NCI-H1694 (cell line): ENCODE measurements at places on chromosomes 1 and 21.

- no peak for DNase-seq
These were observed 27.6 kb downstream of the SKI start for GRCh38 chr1:2255420-2256369.

DNA sequence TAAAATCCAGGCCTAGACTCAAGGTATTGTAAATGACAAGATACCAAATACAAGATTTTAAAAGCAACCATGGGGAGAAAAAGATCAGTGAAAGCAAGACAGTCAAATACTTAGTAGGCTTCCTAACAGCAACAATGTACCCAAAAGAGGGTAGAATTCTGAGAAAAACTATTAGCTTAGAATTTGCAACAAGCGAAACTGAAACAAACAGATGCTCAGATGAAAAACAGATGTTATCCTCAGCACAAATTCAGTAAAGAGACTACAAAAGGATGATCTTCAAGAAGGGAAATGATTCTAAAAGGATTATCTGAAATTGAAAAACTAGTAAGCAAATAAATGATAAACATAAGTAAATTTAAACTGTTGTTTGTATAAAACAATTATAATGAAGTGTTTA, 40.0 kb downstream of the PDC start:
- no peak for DNase-seq

DNA sequence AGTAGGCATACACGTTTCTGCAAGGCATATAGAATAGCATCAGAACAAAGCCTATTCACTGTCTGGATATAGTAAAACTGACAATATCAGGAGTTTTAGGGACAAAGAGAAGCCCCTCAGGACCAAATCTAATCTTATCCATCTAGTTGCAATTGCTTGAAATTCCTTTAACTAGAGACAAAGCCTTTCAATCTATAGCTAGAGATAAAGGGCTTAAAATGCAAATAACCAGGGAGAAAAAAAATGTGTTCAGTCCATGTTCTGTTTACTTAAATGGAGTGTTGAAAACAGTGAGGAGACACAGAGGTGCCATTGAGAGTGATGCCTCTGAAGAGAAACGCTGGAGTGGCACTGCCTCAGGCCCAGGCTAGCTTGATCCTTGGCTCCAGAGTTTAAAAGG, 286.1 kb downstream of the DPYD start:
- no peak for DNase-seq

- no peak for DNase-seq
These were observed 221.4 kb downstream of the HLX start for GRCh38 chr1:221100611-221101010.

- DNase-seq: no peak
These were observed 81.2 kb downstream of the SMYD3 start for GRCh38 chr1:246425895-246426294.

GRCh38 chr1:181206979-181207790, 118.7 kb downstream of the IER5 start:
- DNase-seq: no peak

GRCh38 chr1:118298397-118298796, 113.4 kb upstream of the SPAG17 start:
- DNase-seq: no peak

DNA sequence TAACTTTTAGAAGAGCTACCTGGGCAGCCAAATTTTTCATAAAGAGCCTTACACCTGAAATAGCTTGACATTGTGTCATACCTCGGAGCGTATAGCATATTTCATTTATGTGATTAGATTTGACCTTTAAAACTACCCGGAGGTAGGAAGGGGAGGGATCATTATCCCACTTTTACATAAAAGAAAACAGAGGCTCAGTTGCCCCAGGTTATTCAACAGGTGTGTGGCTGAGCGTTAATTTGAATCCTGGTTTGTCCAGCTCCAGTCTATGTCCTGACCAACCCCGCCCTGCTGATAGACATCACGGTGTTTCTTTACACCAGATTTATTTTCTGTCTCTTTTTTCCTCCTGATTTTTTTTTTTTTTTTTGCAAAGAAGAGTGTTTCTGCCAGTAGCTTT, 39.7 kb downstream of the PBX1 start:
- no peak for DNase-seq

- peak; percentile 2 for DNase-seq
These were observed 39.6 kb downstream of the NUF2 start for GRCh38 chr1:163361123-163361934.

DNA sequence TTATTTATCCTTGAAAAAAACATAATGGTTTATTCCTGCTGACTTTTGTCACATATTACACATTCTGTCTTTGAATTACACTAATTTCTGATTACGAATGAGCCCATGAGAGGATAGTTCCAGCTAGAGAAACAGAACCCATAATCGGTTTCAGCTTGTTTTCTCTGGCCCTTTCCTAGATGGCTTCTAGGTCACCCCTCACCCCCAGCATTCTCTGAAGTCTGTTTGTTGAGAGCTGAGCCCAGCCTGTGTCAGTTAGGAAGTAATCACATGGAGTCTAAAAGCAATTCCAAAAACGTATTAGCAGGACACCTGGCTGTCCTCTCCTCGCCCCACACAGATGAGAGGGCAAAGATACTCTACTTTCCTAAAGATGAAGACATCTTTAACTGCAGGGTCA, 48.9 kb downstream of the KIAA1614 start:
- no peak for DNase-seq

GRCh38 chr1:223153177-223154119, 10.4 kb upstream of the TLR5 start:
- DNase-seq: no peak

DNA sequence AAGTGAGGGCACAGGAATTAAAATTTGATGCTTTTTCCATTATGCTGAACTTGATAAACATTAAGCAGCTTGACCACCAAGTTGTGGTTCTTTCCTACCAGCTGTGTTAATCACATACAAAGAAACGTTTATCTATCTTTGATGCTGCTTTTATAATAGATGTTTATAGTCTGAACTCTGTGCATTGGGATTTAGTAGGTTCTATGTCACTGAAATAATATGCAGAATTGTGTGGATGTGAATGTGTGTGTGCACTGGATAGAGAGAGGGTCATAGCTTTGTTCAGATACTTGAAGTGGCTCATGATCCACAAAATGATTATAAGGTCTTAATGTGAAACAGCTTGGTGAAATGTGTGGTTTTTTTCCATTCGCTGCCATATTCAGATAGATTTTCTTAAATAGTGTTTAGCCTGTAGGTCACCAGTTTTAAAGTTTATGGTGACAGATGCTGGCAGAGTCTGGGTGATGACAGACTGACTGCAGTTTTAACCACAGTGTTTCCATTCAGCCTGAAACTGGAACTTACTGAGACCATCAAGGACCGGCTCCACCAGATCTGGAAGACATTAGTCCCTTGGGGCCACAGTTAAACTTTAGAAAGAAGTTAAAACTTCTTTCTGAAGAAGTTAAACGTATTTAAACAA, 10.2 kb downstream of the DDI2 start:
- DNase-seq: no peak

- no peak for DNase-seq
These were observed 97.4 kb upstream of the KRTAP19-8 start for GRCh38 chr21:31135531-31136184.

DNA sequence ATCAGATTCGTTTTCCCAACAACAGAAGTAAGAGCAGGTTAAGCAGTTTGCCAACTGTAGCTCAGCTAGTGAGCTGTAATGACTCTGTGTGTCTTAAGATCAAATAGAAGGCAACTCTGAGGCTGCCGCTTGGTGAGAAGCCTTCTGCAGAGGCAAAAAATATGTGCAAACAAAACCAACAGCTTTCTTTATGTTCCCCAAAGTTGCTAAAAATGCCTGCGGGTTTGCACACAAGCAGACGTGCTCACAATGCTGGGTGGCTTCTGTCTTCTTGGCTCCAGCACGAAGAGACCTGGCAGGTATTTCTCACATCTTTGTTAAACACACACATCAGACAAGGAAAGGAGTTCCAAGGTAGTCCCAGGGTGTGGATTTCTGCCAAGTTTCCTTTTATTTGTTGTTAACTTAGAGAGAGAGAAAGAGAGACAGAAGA, 158.9 kb upstream of the JUN start:
- DNase-seq: no peak

DNA sequence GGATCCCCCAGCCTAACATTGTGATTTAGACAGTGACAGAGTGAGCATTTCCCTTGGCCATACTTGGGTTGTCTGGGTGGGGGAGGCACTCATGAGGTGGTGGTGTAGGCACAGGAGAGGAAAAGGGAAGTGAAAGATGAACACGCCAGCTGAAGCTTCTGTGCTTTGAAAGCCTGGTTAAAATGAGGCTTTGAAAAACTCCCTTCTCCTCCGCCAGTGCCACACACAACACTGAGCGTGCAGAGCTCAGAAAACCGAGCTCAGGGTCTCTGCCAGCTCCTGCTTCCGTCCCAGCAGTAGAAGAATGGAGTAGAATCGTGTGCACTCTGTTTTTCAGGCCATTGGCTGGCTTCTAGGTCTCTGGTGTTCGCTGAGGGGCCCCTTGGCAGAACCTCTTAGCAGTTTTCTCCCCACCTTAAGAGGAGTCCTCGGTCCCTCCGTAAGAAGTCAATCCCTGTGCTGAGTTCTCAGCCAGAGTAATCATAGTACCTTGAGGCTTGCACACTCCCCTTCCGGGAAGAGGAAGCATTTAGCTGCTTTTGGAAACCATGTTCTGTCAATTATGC, 12.9 kb downstream of the PLEKHM2 start:
- DNase-seq: no peak

GRCh38 chr1:197841883-197842553, 60.4 kb upstream of the C1orf53 start:
- DNase-seq: no peak

- no peak for DNase-seq
These were observed 9.0 kb downstream of the SYNC start for GRCh38 chr1:32693455-32694174.

GRCh38 chr1:33268927-33269610, 12.8 kb downstream of the ZNF362 start:
- DNase-seq: no peak

DNA sequence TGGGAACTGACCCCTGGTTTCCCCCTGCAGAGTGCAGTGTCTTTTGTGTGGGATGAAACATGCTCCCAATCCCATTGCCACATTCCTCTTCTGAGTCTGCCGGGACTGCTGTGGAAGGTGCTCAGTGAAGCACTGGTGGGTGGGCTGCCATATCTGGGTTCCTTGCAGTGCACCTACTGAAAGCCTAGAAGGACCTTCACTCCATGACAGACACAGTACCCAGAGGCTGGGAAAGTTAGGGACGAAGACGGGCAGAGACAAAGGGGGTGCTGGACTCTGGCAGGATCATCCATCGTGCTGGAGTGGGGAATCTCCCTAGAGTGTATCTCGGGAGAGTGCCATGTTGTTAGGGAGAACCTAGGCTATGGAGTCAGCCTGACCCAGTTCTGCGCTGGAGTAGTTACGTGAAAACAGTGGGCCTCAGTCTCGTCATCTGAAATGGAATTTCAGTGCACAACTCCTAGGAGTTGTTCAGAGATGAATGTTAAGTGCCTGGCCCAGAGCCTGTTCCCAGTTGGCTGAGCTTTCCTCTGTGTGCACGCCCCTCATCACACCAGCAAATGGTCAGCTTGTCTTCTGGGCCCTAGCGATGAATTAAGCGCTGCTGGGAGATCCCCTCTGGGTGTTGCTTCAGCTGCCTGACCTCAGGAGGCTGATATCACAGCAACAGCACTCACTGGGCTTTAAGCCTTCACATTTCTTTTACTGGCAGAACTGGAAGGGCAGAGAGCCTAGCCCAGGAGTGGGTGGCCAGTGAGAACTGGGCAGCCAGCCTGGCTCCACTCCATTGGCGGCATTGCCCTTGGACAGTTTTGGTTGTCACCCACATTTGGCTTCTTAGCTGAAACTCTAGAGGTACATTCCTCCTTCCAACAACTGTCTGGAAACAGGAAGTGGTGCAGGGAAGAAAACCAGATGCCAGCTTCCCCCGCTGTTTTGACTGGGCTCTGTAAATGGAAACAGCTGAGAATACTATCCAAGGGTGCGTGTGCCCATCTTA, 479.8 kb upstream of the VAMP3 start:
- DNase-seq: no peak

DNA sequence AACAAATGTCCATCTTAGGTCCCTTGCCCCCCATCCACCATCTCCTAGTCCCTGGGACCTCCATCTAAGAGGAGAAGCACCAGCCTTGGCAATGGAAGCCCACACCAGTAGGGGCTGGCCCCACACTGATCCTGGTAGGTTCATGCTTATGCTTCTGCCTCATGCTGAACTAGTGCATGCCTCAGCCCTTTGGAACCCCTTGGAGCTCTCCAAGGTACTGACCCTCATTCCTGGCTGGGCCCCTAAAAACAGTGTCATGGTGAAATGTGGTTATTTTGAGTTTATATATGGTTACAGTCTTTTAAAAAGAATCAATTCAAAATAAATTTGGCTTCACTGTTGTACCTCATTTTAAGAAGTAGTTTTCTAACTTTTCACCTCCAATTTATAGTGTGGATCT, 108.3 kb downstream of the HIVEP3 start:
- DNase-seq: no peak

GRCh38 chr1:151501474-151501873, 9.7 kb upstream of the CGN start:
- no peak for DNase-seq

DNA sequence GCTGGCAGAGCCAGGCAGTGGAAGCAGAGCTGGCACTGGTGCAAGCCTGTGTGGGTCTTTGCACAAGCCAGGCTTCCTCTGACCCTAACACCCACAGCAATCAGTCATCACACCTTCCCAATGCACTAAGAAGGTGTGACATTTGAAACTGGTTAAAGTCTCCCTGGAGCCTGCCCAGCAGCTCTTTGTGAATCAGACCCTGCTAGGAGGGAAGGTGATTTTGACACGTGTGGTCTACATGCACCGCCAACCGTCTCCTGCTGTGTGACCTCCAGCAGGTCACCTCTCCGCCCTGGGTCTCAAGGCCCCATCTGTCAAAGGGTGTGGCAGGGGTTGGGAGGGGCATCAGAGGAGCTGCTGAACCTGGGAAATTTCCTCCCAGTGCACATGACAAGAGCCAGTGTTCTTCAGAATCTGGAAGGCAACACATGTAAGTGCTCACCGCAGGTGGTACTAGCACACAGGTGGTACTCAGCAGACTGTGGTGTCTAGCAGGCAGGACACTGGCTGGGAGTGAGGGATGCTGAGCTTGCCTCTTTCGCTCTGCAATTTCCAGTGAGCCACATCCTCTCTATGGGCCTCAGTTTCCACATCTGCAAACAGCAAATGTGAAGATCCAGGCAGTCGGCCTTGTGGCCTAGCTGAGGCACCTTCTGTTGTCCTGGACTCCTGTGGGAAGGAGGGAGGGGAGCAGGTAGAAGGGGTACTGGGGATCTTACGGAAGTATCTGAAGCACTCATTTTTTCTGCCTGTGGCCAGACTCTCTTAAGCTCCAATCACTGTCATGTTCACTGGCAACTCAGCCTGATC, 123.2 kb downstream of the DMRTB1 start:
- DNase-seq: no peak

GRCh38 chr1:80531182-80531581, 1269.6 kb upstream of the ADGRL2 start:
- DNase-seq: no peak
